NCI-H524 (cell line): ENCODE measurements at places on chromosomes 7 and 10.

GRCh38 chr10:96585736-96586418 is 935 bp downstream of the TM9SF3 start:
- DNase-seq, result no peak

DNA sequence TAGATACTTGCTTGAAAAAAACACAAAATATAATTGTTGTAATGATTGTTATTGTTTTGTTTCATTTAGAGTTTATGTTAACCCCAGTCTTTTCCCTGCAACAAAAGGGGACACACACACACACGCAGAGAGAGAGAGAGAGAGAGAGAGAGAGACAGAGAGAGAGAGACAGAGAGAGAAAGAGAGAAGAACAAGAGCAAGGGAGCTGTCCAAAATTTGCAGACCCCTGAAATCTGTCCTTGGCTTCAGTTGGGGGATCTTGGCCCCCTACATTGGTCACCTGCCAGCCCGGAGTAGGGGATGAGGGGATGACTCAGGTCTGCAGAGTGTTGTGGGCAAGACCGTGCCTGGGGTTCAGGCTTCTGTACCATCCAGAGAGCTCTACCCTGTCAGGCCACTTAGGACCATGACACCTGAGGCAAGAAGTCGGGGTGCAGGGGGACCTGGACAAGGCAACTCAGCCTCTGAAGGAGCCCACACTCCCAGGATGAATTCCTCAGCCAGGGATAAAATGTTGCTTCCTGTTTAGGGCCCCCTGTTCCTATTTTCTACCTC is 73.1 kb downstream of the RAMP3 start:
- no peak for DNase-seq

GRCh38 chr7:8391353-8392062 is 41.9 kb upstream of the NXPH1 start:
- DNase-seq, result no peak

- no peak for DNase-seq
Measured at GRCh38 chr7:128962899-128963298, 25.2 kb downstream of the IRF5 start.

GRCh38 chr10:10798102-10798863 is 219.4 kb upstream of the CELF2 start:
- DNase-seq, result no peak

GRCh38 chr7:41877118-41877517 is 174.2 kb upstream of the INHBA start:
- DNase-seq, result no peak

DNA sequence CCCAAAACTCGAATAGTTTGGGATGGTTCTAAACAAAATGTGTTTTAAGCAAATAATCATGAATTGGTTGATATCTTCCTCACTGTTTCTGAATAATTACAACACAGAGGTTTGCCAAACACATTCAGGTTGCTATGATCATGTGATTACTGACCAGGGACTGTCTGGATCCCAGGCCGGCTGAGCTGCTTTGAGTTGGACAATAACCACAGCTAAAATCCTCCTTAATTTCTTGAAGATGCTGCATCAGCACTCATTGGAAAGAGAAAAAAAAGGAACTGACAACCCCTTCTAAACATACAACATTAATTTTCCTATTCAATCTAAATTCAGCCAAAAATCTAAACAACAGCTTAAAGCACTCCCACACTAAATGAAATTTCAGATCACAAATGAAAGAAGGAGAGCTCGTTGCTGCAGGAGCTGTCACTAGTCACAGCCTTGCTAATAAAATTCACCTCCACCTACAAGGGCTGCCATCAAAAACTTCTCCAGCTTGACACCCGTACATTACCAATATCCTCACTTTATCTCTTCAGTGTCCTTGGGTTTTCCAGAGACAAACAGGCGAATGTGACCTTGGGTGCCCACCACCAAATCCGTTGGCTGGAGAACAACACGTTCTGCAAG is 560.2 kb downstream of the KCNMA1 start:
- DNase-seq, result no peak

DNA sequence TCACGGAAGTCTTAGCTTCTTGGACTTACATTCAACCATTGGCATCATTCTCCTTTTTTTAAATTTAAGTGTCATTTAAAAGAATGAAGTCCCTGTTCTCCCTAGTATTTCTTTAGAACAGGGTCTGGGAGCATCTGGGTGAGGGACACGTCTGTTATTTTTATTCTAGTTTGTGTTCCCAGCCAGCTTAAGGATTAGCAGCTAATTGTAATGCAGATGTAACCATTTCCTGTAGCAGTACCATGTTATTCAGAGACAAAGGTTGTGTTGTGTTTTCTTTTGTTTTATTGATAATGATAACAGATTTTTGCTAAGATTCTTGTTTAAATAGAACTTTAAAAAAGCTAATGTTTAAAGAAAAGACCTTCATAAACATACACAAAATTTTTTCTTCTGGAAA is 34.3 kb downstream of the BMS1 start:
- DNase-seq, result no peak

DNA sequence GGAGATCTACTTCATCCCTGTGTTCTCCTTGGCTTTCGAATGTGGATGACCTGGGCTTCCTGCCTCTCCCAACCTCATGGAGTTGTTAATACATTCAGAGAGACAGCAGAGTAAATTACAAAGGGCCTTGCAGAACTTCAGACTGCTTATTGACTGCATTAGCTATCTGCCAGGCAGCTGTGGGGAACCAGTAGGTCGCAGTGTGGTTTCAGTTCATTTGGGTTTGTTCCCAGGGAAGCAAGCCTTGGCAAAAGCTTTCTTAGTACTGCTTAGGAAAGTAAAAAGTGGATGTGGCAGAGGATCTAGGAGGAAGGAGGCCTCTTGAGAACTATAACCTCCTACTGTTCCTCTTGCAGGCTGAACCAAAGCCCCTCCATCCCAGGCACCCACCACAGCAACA is 9.2 kb downstream of the NPFFR1 start:
- DNase-seq, result no peak
